Stimulated activated CD4-positive, alpha-beta T cell treated with anti-CD3 and anti-CD28 coated beads, Interleukin-1b, Interleukin-23, amount 100 ng/mL, for 4 hours (primary cell): ENCODE measurements at places on chromosomes 5 and 9.

DNA sequence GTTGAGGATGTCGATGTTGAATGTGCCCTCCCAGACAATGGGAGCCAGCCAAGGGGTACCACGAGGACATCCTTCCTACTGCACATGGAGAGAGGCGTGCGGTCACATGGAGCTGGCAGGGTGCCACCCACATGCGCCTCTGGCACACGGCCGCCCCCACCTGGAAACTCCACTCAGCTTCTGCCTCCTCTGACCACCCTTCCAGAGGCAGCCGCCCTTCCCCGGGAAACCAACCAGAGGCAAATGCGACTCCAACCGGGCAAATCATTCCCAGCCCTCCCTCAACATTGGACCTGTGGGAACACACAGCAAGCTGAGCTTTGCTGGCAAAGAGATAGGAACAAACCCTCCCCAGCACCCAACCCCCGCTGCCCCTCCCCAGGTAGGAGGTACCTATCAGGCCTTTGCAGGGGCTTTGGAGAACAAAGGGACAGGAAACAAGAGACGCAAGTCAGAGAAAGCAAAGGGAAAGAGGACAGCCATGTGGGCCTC, 17.5 kb downstream of the ABO start:
- no peak for DNase-seq

- no peak for DNase-seq
These were observed 80.1 kb downstream of the EFNA5 start for GRCh38 chr5:107590686-107591085.

DNA sequence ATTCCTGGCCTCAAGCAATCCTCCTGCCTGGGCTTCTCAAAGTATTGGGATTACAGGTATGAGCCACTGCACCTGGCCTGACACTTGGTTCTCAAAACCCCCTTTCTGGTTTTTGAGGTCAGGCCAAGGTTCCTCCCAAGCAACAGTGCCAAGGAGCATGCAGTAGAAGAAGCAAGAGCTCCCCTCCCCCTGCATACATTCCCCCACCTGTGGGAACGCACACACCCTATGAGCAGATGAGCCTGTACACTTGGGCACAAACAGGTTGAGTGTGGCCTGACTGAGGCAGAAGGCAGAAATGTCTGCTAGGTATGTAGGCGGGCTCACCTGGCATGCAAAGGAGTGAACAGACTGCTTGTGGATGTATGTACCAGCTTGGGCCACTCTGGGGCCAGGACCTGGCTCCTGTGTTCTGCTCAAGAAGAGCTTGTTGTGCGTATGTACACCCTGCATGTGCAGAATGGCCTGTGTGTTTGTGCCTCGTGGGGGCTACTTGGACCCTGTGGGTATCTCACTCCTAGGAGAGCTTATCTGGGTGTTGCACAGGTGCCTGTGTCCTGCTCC, 1.7 kb downstream of the GPRIN1 start:
- DNase-seq: no peak

DNA sequence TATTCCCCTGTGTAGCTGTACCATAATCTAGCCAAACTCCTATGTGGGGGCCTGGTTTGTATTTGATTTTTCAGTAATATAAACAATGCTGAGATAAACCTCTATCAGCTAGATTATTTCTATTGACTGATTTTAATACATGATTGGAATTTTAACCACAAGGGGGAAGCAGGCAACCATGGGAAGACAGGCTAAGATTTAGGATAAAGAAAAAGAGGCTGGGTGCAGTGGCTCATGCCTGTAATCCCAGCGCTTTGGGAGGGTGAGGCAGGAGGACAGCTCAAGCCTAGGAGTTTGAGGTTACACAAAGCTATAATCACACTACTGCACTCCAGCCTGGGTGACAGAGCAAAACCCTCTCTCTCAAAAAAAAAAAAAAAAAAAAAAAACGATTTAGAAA, 18.1 kb upstream of the GPX3 start:
- DNase-seq: no peak

DNA sequence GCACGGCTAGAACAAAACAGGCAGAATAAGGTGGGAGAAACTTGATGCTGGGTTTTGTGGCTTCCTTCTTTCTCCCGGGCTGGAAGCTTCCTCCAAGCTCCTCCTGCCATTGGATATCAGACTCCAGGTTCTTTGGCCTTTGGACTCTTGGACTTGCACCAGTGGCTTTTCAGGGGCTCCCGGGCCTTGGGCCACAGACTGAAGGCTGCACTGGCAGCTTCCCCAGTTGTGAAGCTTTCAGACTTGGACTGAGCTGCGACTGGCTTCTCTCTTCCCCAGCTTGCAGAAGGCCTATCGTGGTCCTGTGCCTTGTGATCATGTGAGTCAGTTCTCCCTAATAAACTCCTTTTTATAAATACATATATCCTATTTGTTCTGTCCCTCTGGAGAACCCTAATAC, 364.4 kb downstream of the DNAH5 start:
- no peak for DNase-seq

- no peak for DNase-seq
These were observed 19.2 kb downstream of the CETN3 start for GRCh38 chr5:90390326-90390725.

GRCh38 chr9:127124792-127125191, 2.4 kb upstream of the ANGPTL2 start:
- DNase-seq: no peak

DNA sequence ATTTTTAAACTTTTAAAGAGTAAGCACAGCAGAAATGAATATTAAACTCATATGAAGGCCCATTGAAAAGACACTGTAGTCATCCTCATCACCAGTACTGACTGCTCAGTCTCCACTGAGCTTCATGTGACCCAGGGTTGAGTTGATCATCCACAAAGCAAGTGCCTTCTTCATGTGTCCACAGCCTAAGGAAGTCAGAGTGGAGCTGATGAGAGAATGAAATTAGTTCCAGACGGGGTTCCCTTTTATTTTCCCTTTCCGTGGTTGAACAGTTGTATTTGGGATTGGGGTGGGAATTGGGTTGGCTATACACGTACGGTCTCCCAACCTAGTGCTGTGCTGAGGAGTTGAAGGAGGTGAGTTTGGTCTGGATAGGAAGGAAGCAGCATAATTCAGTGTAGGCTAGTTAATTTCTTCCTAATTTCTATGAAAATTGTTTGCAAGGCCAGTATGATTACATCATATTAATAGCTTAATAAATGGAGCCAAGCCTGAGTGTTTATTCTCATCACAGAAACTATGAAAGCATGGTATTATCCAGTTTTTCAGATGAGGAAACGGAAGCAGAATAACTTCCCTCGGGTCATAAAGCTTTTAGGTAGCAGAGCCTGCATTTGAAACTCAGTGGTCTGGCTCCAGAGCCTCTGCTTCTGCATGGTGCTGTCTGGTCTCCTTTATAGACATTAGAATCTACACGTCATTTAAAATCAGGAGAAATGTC, 103.9 kb upstream of the DMRT1 start:
- no peak for DNase-seq

DNA sequence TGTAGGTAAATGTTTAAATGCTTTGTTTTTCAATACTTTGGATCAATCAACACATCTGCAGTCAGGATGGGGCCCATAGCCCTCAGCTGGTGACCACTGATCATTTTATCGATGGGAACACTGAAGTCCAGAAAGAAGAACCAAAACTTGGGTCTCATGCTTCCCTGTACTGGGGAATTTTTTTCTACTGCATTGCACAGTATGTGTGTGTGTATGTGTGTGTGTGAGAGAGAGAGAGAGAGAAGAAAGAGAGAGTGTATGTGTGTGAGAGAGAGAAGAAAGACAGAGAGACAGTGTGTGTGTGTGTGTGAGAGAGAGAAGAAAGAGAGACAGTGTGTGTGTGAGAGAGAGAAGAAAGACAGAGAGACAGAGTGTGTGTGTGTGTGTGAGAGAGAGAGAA, 202.9 kb upstream of the MSX2 start:
- no peak for DNase-seq

GRCh38 chr5:168750926-168751325, 171.8 kb upstream of the PANK3 start:
- DNase-seq: no peak

GRCh38 chr9:117093891-117094844, 320.7 kb downstream of the ASTN2 start:
- no peak for DNase-seq

GRCh38 chr9:68933434-68934328, 80.2 kb downstream of the PRKACG start:
- no peak for DNase-seq

DNA sequence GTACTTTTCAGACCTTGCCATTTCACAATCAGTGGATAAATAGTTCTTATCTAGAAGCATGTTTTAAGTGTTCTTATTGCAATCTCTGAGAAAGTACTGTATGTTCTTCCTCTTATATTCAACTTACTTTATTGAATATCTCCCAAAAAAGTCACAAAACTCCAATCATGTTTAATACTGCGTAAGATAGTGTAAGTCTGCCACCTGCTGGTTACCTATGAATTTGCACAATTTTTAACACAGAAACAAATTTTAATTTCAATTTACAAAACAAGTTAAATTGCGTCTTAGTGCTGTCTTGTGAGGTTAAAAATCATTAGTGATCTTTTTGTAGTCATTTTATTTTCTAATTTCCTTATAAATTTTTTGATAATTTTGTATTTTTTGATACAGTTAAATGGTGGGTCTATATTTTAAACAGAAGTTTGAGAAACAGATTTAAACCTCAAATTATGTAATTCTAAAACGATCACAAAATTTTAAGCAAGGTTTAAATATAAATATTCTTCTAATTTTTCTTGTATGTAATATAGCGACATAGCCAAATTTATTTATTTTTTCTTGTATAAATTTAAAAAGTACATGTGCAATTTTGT, 115.8 kb downstream of the EMB start:
- no peak for DNase-seq

GRCh38 chr9:79609468-79610018, 37.8 kb downstream of the TLE4 start:
- no peak for DNase-seq

- no peak for DNase-seq
These were observed 88.6 kb downstream of the SMIM23 start for GRCh38 chr5:171874234-171874633.

- DNase-seq: no peak
These were observed 10.8 kb downstream of the FIBCD1 start for GRCh38 chr9:130927995-130928900.

GRCh38 chr5:179906795-179907555, 722 bp downstream of the TBC1D9B start:
- DNase-seq: peak; percentile 6

GRCh38 chr5:157778121-157778805, 34.8 kb downstream of the LSM11 start:
- DNase-seq: no peak

- DNase-seq: no peak
These were observed 30.5 kb upstream of the KCNMB1 start for GRCh38 chr5:170419643-170420042.

GRCh38 chr5:170585273-170585948, 81.6 kb downstream of the KCNIP1 start:
- DNase-seq: no peak

- no peak for DNase-seq
These were observed 127.8 kb downstream of the MSX2 start for GRCh38 chr5:174852143-174852542.

GRCh38 chr9:19577411-19577810, 168.6 kb downstream of the ACER2 start:
- no peak for DNase-seq

- no peak for DNase-seq
These were observed 42.6 kb downstream of the CREBRF start for GRCh38 chr5:173098787-173099186.

- DNase-seq: no peak
These were observed 136.2 kb downstream of the FANCC start for GRCh38 chr9:95181226-95181818.
